ENCODE measurements at places on chromosomes 16 and 17.

DNA sequence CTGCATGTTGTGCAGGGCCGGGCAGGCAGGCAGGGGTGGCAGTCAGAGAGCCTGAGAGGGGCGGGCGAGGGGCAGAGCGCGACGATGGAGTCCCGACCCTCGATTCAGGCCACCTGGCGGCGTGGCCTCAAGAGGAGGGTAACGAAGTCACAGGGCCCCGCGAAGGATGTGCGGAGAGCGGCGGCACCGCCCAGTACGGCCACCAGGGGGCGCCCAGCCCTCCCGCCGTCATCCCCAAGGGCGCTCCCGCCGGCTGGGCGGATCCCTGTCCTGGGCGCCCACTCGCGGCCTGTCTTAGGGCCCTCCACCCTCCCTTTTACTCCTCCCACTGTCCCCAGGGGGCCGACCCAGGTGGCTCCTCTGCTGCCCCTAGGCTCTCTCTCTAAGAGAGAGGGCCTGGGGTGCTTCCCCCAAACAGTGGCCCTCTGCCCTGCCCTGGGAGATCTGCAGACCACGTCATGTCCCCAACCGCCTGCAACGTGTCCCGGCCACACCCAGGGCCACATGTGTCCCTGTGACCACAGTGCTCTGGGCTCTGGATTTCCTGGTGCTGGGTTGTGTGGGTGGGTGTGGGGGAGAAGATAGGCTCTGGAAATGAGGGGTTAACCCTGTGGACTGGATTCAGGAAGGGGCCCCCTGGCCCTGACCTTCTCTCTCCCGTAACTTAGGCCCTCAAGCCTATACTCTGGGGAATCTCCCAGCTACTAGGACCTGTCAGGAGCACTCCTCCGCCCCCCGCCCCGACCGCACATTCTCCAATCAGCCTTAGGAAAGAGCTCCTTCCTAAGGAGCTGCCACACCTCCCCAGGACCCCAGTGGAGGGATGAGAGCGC lies 5.9 kb downstream of the DPEP2 start:
- DNase-seq, result peak; percentile 81

DNA sequence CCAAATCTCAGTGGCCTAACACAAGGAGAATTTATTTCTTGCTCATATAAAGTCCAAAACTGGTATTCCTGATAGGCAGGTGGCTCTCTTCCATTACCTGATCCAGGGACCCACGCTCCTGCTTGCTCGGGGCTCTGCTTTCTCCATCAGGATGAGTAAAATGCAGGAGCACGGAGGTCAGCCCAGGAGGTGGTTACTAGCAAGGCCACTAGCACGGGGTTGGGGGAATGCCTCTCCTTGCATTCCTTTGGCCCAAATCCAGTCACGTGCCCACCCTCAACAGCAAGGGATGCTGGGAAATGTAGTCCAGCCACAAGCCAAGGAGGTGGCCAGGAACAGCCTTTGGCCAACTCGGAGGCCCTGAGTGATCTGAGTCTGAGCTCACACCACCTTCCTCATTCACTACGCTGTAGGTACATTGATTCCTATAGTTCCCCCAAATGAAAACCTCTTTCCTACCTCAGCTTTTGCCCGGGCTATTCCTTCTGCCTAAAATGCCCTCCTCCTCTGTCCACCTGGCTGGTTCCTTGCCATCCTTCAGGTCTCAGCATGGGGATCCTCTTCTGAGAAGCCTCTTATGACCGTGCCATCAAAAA lies 38.3 kb upstream of the HAPSTR1 start:
- peak; percentile 87 for DNase-seq

GRCh38 chr16:49350265-49351095 lies 23.1 kb upstream of the C16orf78 start:
- peak; percentile 56 for DNase-seq

- no peak for DNase-seq
Measured at GRCh38 chr17:59769887-59770286, 62.4 kb downstream of the VMP1 start.

DNA sequence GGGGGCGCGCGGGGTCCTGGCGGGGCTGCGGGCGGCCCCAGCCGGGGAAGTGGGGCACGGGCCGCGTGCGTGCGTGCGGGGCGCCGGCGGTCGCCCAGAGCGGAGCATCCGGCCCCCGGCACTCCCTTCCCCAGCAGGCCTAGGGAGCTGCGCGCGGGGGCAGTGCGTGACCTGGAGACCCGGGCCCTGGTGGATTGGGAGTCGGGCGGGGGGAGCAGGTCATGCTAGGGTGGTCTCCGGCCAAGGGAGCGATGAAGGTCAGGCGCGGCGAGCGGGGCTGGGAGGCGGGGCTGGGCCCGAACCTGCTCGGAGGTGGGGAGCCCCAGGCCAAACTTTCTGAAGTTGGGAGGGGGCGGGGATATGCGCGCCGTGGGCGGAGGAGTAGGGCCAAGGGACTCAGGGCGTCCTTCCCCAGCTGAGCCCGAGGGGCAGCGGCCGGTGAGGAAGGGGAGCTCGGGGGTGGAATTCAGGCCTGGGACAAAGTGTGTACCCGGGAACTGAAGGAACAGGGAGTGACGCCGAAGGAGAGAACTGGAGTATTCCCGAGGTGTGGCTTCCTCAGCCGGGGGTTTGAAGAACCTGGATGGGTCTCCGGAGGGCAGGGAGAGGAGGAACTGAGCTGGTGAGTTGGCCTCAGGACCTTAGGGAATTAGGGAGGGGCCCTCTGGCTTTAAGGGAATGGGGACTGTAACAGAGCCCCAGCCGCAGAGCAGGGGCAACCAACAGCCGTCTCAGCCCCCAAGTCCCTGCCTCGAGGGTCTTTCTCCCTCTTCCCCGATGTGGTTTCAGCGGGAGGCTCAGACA lies 589 bp downstream of the XYLT2 start:
- DNase-seq, result peak; percentile 59

- DNase-seq, result no peak
Measured at GRCh38 chr17:82247182-82247823, 18.5 kb downstream of the SLC16A3 start.

Data from cardiac muscle cell (in vitro differentiated cells and primary cell).